Naive thymus-derived CD4-positive, alpha-beta T cell (primary cell): ENCODE measurements at places on chromosomes 4 and X. TPM values are rescaled to one million over a fixed set of nuclear protein-coding genes. Genes with fewer than 3 reads are reported as not detected.

DNA sequence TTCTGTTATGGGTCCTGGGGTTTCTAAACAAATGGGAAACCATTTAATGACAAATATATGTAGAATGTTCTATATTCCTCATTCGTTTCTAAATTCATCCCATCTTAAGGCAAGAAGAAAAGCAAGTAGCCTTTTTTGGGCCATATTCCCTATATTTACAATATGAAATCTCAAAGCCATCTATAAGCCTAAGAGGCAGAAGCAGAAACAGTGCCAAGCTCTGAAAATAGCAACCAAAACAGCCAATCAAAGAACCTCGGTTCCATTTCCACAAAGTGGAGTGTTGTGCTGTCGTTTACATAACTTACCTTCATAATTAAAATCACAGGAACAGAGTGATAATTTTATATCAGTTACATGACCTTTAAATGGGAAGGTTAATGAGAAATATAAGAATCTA, 330.6 kb upstream of the GATB start:
- DNase-seq, result no peak

GRCh38 chr4:146033149-146033548, 94.5 kb upstream of the ZNF827 start:
- DNase-seq, result no peak

DNA sequence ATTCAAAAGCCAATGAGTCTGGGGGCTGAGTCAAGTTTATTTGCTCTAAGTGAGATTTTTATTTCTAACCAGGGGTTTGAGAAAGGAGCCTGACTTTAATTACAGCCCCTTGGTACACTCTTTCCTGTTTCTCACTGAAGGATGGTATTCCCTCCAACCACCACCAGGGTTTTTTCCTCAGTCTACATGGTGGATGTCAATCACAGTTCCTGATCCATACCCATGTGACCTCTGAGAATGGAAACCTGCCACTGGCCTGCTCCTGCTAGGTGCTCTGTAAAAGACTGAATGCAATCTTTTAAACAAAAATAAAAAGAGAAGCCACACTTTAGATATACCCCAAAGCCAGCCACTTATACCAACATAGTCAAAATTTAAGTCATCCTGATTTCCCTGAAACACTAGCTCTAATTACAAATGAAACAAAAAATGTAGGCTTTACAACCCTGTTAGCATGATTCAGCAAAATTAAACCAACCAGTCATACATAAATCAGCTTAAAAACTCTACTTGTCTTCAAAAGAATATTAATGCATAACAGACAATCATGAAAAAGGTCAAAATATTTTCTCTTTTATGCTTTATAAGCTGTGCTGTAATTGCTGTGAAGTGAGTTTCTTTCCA, 112.1 kb upstream of the NWD2 start:
- no peak for DNase-seq

DNA sequence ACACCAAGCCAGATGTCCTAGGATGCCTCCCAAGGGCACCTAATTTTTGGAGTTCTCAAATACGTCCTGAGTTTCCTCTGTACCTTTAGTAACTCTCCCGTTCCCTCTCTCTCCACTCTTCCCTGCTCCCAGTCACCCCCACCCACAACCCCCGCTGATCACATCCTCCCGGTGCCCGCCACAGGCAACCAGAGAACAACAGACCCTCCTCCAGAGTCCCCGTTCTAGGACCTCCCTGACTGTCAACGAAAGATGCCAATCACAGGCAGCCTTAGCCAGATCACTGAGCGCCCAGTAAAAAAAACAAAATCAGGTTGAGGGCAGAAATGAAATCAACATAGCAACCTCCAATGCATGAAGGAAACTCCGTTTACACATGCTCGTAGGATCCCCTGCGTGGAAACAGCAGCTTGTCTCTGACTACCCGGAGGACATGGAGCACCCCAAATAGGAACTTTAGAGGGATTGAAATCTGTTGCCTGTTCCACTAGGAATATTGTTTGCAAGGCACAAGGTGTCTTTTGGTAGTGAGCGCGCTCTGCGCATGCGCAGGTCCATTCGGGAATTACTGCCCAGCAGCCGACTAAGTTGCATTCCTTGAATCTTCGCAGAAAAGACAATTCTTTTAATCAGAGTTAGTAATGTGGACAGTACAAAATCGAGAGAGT, at the start of gene GABRB1:
GABRB1 (plus strand) TSS at position 557 of the 668 bp plus-strand sequence.
- DNase-seq, result no peak

GRCh38 chr4:30867427-30867826, 147.3 kb downstream of the PCDH7 start:
- no peak for DNase-seq

DNA sequence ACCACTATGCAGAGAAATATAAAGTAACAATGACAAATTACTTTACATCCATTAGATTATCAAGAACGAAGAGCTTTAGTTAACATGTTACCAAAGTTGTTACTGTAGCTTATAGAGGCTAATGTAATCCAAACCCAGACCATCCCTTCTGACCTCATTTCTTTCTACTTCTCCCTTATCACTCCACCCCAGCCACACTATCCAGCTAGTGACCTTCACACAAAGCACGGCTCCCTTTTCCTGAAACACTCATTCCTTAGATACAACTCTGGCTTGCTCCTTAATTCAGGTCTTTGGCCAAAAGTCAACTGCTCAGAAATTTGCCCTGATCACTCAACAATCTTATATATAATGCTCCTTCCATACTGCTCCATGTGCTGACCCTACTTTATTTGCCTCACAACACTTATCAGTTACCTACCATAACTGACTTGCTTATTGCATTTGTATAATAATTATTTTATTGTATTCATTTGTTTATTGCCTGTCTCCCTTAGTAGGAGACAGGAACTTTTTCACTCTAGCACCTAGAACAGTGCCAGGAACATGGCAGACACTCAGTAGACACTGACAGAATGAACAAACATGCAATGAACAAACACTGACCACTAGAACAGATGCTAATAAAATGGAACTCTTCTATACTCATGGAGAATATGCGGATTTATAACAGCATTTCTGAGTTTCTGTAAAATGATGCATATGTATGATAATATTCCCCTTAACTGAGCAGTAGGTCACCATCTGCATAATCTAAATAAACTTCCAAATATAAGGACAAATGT, 67.6 kb downstream of the EIF4E start:
- no peak for DNase-seq

- no peak for DNase-seq
These were observed 49.7 kb upstream of the IGFBP7 start for GRCh38 chr4:57159866-57160265.

DNA sequence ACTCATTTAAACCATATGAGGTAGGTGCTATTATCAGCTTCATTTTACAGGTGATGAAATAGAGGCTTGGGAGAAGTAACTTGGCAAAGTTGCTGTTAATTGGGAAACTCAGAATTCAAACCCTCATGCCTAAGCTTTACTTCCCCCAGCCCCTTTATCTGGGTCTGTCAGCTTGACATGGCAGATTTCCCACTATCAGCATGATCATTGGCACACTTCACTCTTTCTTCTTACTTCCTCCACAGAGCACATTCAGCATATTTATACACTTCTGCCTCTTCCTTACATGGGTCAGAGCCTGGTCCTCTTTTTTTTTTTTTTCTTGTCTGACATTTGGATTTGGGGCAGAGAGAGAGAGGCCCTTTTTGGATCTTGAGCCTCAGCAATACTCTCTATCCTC, 56.5 kb upstream of the ARX start:
- DNase-seq, result no peak

DNA sequence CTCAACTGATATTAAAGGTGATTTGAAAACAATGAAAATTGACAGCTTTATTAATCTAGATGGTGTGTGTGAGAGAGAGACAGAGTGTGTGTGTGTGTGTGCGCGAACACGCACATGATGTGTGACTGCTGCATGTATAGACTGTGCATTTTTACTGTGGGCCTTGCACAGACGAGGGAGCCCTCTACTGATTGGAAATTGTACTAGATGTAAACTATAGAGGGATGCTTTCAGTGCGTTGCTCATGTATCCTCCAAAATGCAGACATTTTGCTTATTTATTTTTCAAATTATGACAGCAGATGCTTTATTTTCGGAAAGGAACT, 168.4 kb upstream of the GK2 start:
- no peak for DNase-seq

- DNase-seq, result no peak
These were observed at the start of gene PCDH7 for GRCh38 chr4:30720021-30720660. Gene PCDH7 (plus strand): TSS chr4:30720369. CDS start chr4:30721423, 1,054 bp downstream.

DNA sequence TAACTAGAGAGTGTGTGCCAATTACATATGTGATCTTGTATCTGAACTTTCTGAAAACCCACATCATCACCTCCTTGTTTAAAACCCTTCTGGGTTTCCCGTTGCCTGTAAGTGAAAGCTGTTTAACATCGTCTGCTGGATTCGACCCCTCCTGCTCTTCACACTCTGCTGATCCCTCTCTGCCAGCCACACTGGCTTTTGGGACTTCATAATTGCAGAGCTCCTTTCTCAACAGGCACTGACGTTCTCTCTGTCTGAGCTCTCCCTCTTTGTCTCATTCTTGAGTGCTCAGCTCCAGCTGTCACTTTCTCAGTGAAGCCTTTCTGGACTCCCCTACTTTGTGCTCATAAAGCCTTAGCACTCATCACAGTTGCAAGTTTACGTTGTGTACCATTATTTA, 153.9 kb downstream of the CEP135 start:
- no peak for DNase-seq

- no peak for DNase-seq
These were observed 34.1 kb downstream of the MOB1B start for GRCh38 chr4:70936200-70936787.

- DNase-seq, result no peak
These were observed 339.7 kb downstream of the PCDH19 start for GRCh38 chrX:100070334-100070849.

DNA sequence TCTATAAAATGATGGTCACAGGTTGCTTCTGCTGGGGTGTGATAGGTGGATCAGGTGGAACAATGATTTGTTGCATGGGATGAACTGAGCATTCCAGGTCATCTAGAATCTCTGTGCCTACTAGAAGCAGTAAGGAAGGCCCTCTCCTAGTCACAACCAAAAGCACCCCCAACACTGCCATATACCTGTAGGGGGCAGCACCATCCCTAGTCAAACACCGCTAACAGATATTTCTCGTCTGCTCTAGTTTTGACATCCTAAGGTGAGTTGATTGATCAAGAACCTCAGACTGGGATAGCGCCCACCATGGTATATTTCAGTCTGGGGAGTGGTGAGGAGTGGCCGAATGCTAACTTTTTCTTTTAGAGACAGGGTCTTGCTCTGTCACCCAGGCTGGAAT, 160.2 kb downstream of the NHS start:
- DNase-seq, result no peak

DNA sequence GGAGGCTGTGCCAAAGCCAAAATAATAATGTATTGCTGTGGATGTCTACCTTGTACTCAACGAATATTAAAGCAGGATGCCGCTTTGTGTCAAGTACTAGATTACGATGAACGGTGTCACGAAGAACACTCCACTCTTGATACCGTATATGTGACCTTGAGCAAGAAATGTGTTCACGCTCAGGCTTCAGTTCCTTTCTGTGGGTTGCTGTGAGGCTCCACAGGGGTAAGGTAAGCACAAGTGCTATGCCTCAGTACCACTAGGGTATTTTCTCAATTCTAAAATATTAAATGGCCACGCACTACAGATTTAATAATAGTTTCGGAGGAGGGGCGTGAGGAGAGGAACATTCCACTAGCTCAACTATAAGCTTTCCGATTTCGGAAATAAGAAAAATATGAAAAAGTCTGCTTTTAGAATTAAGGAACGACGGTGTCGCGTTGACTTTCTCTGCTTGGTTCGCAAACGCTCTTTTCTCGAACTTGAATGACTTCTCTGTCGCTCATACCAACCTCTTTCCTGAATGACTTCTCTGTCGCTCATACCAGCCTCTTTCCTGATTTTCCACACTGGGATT, 607 bp upstream of the SCOC start:
- DNase-seq, result no peak

DNA sequence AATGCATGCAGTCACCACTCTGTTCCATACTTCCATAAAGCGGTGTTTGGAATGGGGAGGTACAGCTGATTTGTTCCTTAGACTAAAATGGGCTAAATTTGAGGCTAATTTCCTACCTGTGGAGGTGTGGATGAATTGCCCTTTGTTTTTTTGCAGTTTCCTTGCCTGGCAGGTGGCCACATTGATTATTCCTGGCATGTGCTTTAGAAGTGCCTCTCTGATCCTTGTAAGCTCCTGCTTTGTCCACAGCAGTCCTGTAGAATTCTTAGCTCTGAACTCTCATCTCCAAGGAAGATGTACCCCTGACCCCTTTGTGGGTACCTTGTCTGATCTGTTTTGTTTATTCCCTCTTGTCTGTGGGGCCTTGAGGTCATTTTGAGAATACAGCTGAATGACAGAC, 136.8 kb downstream of the ADGRL3 start:
- no peak for DNase-seq

MID2 gene
- 16.2 TPM for polyA plus RNA-seq

GSX2 gene
- not detected for polyA plus RNA-seq

CT45A10 gene
- polyA plus RNA-seq, result not detected

PPP1R2C gene
- polyA plus RNA-seq, result not detected

SCML1 gene
- polyA plus RNA-seq, result 6.8 TPM

CCKAR gene
- not detected for polyA plus RNA-seq

LDB2 gene
- not detected for polyA plus RNA-seq

SRPX2 gene
- polyA plus RNA-seq, result not detected

LGI2 gene
- polyA plus RNA-seq, result not detected

GRID2 gene
- polyA plus RNA-seq, result not detected

TBX22 gene
- not detected for polyA plus RNA-seq

AKAP14 gene
- not detected for polyA plus RNA-seq

GLRA2 gene
- not detected for polyA plus RNA-seq

ATP5ME gene
- 404 TPM for polyA plus RNA-seq

DCAF16 gene
- 32.6 TPM for polyA plus RNA-seq
